ENCODE measurements at places on chromosomes 16 and 17. TPM values are rescaled to one million over a fixed set of nuclear protein-coding genes. Genes with fewer than 3 reads are reported as not detected.

SLC46A1 gene
- polyA plus RNA-seq, result 4.2 TPM

DNA sequence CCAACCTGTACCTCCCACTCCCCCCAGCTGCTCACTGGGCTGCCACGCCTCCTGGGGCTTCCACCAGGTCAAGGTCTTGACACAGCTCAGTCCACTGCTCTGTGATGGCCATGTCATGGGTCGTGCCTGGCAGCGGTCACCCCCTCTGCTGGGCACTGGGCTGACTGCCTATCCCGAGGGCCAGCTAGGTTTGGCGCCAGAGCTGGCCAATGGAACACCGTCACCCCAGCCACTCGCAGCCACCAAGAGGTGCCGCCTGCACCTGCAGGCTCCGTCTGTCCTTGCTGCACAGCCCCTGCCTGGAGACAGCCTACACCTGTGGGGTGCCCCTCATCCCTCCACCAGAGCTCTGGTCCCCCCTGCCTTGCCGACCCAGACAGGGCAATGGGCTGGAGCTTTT lies 4.5 kb upstream of the RAB40C start:
- DNase-seq, result peak; percentile 83
- peaks cover 11% of the 10 kb centered on the region for H3K36me3 ChIP-seq
- H3K4me1 ChIP-seq, result peaks cover 21% of the 10 kb centered on the region
- H3K27me3 ChIP-seq, result no peaks in the 10 kb centered on the region
- H3K4me3 ChIP-seq, result no peak overlapping the region

AOC2 gene
- 0.24 TPM for polyA plus RNA-seq

DNA sequence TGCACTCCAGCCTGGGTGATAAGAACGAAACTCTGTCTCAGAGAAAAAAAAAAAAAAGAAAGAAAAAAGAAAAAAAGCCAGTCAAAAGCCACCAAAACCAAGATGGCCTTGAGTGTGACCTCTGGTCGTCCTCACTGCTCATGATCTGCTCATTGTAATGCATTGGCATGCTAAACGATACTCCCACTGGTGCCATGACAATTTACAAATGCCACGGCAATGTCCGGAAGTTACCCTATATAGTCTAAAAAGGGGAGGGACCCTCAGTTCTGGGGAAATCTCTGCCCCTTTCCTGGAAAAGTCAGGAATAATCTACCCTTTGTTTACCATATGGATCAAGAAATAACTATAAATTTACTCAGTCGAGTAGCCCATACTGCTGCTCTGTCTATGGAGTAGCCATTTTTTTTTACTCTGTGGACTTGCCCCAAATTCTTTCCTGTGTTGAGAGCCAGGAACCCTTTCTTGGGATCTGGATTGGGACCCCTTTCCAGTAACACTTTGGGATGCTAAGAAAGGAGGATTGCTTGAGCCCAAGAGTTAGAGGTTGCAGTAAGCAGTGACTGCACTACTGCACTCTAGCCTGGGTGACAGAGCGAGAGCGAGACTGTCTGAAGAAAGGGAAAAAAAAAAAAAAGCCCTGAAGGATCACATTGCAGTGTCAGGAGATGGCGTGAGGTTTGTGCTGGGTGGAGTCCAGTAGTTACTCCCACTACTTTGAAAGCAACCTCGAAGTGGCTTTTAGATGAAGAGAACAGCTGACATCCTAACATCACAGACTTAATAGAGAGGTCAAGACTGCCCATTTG lies 3.7 kb upstream of the TMEM231 start:
- no peak overlapping the region for H3K4me3 ChIP-seq
- no peak overlapping the region for H3K27ac ChIP-seq

DNA sequence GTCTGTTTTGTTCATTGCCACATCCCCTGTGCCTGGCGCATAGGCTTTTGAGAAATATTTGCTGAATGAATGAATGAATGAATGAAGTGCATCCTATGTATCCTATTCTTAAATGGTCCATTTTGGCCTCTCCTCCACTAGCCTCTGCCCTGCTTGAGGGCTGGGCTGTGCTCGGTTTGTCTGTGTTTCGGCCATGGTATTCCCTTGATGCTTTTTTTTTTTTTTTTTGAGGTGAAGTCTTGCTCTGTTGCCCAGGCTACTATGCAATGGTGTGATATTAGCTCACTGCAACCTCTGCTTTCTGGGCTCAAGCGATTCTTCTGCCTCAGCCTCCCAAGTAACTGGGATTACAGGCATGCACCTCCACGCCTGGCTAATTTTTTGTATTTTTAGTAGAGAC lies 110.1 kb downstream of the NTN1 start:
- no peak for DNase-seq
- H3K36me3 ChIP-seq, result no peaks in the 10 kb centered on the region
- no peak overlapping the region for H3K27ac ChIP-seq
- H3K27me3 ChIP-seq, result peaks cover 11% of the 10 kb centered on the region
- no peak overlapping the region for H3K4me3 ChIP-seq

Data from SK-N-SH (cell line).